ENCODE measurements at places on chromosomes 7 and 10.
A peak's percentile ranks its signal among the peaks of the same experiment; 100 is the strongest.

- DNase-seq = no peak
Observed at GRCh38 chr7:134732728-134733127, 46.7 kb upstream of the CALD1 start.

- DNase-seq = no peak
Observed at GRCh38 chr7:36710186-36710791, 14.0 kb downstream of the AOAH start.

- DNase-seq = no peak
Observed at GRCh38 chr10:17444388-17444714, 10.0 kb downstream of the ST8SIA6 start.

GRCh38 chr7:144470078-144470477 is 66.6 kb upstream of the NOBOX start:
- no peak for DNase-seq

DNA sequence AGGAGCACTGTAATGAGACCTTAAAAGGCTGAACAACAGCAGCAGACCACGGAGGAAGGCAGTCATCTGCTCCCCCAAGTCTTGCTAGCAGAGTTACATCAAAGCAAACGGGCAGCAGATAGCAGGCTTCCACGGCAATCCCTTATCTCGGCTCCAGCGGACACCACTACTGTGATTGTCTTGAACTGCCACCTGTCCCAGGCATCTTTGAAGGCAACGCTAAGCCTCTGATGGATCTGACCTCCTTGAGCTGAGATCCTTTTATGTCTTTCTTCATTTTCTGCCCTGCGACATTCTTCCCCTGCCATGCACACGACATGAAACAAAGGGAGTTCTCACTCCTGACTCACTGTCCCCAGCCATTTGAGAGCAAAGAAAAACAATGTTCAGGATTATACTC is 111.7 kb downstream of the GLI3 start:
- DNase-seq = no peak

- DNase-seq = no peak
Observed at GRCh38 chr7:148925836-148926235, 41.7 kb upstream of the EZH2 start.

- DNase-seq = no peak
Observed at GRCh38 chr10:11548768-11549099, 62.7 kb downstream of the USP6NL start.

DNA sequence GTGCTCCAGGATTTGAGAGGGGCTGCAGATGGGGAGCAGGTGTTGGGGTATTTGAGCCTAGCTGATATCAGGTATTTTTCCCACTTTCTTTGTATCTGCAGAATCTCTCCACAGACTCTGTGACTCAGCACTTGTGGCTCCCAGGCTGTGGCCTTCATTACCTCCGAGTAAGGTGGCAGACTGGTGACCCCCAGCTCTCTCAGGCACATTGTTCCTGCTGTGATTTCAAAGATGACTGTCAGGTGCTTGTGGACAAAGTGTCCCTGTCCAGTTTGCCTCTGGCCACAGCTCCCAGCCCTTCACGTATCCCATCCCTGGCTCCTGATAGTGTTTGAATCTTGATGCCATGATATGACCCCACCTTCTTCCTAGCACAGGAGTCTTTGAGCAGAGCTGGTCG is 396.8 kb upstream of the PODXL start:
- no peak for DNase-seq

DNA sequence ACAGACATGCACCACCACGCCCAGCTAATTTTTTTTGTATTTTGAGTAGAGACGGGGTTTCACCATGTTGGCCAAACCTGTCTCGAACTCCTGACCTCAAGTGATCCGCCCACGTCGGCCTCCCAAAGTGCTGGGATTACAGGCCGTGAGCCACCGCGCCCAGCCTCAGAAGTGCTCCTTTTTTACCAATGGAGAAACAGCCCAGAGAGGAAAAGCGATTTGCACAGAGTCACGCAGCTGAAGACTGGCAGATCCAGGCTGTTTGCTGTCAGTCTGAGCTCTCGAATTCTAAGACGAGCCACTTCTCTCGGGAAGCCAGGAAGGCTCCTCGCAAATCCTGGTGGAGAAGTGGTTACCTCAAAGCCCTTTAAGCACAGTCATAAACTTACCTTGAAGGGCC is 57.4 kb upstream of the SDK1 start:
- DNase-seq = no peak

DNA sequence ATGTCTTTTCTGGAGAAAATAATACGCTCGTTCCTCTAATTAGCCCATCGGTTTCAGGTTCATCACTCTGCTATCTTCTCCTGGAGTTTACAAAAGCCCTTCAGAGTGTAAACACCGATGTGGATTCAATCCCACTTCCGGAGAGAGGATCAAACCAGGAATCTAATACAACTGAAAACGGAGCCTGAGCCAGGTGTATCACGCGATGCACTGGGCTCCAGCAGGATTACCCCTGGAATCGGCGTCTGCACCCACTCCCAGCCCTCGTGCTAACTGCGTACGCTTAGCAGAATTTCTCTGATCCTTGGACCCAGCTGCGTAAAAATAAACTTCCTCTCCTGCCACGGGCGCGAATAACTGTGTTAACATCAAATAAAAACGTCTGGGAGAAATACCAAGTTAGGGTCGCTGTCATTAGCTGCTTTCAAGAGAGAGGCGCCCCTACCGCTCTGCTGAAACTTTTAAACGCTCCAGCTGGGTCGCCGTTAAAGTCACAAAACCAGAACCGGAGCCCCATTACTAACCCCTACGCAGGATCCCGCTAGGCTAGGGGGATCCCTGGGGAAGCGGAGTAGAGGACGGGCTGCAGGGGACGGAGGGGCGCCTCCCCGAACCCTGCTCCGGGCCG is 502 bp downstream of the ZNF3 start:
- DNase-seq = no peak

GRCh38 chr7:55246171-55246570 is 119.0 kb upstream of the LANCL2 start:
- DNase-seq = no peak

GRCh38 chr7:117157241-117158209 is 165.3 kb downstream of the WNT2 start:
- DNase-seq = peak; percentile 91

DNA sequence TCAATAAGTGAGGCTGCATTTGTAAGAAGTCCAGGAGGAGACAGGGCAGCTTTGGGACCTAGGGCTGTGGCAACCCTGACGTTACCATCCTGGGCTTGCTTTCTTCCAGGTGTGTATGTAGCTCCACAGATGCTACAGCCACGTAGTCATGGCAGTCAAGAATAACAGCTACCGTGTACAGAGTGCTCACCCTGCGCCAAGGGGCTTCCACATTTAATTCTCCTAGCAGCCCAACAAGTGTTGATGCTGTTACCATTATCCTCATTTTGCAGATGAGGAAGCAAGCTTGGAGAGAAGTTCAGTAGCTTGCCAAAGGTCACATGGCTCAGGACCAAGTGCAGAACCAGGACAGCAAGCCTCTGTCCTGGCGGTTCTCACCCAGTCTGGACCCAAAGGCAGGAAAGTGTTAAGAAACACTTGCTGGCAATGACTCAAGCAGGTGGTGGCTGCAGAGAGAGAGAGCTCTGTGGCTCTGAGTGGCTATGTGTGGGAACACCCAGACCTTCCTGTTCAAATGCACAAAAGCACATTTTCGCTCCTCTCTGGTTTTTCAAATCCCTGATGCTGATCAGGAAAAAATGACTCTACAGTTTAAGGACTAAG is 89.8 kb downstream of the CREM start:
- DNase-seq = no peak

DNA sequence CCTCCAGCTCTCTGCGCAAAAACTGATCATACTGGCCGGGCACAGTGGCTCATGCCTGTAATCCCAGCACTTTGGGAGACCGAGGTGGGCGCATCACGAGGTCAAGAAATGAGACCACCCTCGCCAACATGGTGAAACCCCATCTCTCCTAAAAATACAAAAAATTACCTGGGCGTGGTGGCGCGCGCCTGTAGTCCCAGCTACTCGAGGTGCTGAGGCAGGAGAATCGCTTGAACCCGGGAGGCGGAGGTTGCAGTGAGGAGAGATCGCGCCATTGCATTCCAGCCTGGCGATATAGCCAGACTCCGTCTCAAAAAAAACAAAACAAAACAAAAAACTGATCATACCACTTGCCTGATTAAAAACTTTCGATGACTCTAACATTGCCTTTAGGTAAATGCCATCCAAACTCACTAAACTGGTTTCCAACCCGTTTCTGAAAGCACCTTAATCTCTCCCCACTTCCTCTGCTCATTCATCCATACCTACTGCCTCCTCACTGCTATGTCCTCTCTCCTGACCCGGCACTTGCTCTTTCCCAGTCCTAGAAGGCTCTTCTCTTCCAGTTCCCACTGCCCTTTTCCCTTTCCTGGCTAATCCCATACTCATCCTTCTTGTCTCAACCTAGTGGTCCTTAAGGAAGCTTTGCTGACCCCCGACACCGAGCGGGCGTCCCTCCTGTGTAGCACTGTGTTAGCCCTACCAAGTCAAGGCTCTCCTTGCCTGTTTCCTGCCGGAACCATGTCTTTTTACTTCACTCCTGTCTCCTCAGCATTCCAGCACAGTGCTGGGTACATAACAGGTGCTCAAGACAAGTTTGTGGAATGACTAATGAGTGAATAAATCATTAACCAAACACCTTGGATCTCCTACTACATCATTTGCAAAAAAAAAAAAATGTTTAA is 686 bp upstream of the MIOS start:
- DNase-seq = no peak

DNA sequence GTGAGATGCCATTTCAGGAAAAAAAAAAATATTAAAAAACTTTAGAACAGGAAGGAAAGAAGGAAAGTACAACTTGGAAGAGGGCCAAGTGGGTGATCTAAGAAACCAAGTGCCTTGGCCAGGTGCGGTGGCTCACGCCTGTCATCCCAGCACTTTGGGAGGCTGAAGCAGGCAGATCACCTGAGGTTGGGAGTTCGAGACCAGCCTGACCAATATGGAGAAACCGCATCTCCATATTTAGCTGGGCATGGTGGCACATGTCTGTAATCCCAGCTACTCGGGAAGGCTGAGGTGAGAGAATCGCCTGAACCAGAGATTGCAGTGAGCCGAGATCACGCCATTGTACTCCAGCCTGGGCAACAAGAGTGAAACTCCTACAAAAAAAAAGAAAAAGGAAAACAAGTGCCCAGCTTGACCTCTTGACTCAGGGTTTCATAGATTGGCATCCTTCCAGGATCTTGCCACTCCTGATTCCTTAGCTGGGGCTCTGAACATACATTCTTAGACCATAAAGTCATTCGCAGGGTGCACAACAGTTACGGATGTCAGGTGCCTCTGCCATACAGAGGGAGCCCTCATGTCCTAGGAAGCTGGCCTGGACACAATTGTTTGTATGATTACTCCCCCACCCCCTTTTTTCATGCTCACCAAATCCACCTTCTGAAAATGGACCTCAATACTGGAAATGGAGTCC is 2.1 kb upstream of the GUSB start:
- no peak for DNase-seq

DNA sequence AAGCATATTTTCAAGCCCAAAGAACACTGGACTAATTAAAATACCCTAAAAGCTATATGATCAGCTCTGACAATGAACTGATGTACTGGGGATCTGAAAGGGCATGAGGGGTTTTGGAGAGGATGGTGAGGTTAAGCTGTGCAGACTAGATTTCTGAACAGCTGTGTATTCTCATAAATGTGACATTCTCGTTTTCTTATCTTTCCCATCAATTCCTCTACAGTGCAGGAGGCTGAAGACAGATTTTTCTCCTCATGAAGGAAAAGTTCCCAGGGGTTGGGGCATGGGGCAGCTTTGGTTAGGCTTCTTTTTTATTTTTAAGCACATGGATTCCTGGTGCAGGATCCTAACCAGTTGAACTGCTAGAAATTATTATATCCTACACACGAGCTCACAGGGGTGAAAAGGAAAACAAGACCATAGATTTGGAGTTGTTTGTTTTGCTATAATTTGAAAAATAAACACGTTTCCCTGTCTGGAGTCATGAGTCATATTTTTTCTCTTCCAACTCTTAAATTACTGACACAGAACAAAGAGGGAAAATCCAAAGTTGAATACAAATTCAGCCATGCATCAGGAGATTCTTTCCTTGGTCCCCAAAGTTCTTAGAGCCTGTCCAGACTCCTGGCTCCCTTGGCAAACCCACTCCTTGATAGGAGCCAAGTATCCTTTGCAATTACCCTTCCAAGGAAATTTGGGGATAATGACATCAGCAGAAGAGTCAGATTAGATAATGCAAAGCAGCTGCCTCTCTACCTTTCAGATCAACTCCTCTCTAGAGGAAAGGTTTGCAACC is 147.7 kb upstream of the NPVF start:
- DNase-seq = no peak

DNA sequence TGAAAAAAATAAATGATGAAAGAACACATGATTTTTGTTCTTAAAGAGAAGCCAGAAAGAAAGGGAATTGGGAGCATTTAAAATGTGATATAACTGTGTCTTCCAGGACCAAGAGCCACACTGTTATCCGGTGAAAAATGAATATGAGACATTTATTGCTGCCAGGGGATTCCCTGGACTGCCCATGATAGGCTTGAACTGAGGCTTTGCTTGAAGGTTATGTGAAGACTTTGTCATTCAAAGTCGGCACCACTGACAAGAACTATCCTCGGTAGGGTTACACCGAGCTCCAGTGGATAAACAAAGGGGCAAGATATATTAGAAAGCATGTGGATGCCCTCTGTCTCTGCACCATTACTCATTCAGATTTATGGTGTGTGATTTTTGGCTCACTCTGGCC is 125.4 kb upstream of the MINDY3 start:
- DNase-seq = no peak

DNA sequence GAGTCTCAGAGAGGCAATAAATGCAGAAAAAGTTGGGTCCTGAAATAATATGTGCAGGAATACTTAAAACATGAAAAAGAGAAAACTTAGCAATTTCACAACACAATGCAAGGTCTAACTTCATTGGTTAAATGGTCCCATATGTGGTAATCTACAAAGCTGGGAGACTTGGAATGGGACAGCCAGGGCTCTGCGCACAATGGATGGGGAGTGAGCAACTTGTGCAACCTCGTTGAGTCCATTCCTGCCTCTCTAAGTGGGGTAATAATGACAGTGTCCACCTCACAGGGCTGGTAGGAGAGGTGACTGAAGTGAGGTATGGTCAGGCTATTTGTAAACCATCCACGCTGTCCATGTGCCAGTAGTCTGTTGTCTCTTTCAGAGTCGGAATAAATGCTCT is 11.8 kb upstream of the EMX2 start:
- no peak for DNase-seq

DNA sequence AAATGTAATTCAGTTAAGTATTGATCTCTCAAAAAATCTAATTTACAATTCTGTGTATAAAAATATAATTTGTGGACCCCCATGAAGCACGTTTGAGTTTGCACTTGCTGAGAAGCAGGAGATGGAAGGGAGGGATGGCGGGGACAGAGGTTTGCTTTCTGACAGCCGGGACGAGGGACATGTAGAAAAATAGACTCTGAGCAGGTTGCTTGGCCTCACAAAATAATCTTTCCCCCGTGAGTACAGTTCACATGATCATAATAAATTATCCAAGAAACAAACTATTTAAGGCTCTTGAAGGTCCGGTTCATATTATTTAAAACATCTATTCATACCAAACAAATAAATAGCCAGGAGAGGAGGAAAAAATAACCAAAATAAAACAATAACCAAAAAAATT is 10.0 kb downstream of the SHH start:
- no peak for DNase-seq

All from fibroblast of skin of abdomen (primary cell).